ENCODE measurements at places on chromosomes 3 and 15.

- no peak for DNase-seq
These were observed 36.2 kb upstream of the ATOSA start for GRCh38 chr15:52715411-52715810.

- no peak for DNase-seq
These were observed 18.6 kb downstream of the IQSEC1 start for GRCh38 chr3:13054341-13055285.

DNA sequence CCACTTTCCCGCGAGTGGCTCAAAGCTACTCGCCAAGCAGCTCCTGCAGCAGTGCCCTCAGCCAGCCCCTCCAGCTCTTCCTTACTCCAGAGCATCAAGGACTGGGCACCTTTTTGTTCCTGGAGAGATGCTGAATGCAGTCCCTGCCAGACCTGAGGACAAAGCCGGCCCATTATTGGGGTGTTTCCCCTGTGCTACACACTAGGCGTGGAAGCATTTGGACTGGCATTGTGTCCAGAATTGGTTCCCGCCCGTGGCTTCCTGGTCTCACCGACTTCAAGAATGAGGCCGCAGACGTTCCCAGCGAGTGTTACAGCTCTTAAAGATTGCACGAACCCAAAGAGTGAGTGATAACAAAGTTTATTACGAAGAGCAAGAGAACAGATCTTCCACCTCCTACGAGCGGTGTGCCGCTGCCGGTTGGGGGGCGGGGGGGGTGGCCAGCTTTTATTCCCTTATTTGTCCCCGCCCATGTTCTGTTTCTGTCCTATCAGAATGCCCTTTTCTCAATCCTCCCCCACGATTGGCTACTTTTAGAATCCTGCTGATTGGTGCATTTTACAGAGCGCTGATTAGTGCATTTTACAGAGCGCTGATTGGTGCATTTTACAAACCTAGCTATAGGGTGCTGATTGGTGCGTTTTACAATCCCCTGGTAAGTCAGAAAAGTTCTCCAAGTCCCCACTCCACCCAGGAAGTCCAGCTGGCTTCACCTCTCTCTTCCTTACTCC lies 62.4 kb downstream of the NSMCE3 start:
- no peak for DNase-seq

GRCh38 chr3:55664387-55664786 lies 177.3 kb upstream of the WNT5A start:
- DNase-seq, result no peak

DNA sequence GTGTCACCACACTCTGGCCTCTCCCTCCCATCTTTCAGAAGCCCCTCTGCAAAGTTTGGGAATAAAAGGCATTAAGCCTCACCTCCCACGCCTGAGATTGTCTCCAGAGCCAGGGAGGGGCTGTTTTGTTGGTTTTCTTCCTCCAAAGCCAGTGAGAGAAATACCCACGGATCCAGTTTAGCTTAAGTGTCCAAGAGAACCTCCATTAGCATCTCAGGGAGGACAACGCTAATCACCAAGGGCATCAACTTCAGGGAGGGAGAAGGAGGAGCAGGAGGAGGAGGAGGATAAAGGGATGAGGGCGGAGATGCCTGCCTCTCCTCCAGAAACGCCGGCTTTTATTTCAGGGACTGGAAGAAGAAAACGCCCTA lies 101.6 kb downstream of the SRGAP3 start:
- no peak for DNase-seq

DNA sequence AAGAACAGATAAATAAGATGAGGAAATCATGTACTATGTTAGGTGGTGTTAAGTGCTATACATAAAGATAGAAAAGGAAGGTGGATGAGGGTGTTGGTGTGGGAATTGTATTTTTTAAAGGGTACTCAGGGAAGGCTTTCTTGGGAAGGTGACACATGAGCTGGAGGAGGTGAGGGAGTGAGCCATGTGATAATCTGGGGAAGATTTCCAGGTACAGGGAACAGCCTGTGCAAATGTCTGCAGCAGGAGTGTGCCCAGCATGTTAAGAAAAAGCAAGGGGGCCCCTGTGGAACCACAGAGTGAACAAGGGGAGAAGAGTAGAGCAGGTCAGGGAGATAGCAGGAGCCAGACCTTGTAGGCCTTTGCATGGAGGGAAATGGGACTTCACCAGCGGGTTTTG lies 175.6 kb downstream of the SSR3 start:
- DNase-seq, result no peak

All from amygdala (tissue), 56 donors.